ENCODE measurements at places on chromosomes 2 and 18.

DNA sequence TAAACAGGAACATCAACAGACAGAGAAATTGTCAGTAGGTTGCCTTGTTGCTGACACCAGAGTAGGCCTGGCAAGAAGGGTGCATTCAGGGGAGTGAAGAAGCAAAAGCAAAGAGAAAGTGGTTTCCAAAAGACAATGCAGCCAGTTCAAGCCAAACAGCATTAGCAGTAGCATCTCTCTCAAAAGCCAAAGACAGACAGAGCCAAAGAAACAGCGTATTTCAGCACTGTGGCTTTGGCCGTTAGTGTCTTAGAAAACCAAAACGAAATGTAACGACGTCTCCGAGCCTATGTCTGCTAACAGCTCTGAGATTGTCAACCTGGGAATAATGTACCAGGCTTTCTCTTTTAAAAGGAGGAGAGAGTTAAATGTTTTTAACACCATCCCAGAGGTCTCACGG, 178.6 kb downstream of the NRP2 start:
- no peak for DNase-seq

GRCh38 chr18:4908328-4908727, 288.7 kb downstream of the AKAIN1 start:
- DNase-seq = no peak

GRCh38 chr18:62338446-62339105, 13.5 kb downstream of the TNFRSF11A start:
- DNase-seq = no peak

DNA sequence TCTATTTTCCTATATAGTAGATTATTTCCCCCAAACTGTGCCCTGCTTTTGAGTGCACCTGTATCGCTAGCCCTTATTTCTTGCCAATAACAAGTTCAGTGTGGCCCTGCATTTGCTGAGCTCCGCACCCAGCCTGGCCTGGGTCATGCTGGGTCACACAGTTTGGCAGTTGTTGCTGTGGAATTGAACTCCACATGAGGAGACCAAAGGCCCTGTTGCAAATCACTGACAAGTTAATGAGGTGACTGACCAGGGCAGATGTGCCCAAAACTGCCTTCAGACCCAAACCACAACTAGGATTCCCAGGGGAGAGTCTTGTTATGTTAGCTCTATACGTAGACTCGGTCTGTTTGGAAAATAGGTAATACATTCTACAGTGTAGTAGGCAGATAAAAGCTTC, 31.0 kb downstream of the COL4A4 start:
- no peak for DNase-seq

DNA sequence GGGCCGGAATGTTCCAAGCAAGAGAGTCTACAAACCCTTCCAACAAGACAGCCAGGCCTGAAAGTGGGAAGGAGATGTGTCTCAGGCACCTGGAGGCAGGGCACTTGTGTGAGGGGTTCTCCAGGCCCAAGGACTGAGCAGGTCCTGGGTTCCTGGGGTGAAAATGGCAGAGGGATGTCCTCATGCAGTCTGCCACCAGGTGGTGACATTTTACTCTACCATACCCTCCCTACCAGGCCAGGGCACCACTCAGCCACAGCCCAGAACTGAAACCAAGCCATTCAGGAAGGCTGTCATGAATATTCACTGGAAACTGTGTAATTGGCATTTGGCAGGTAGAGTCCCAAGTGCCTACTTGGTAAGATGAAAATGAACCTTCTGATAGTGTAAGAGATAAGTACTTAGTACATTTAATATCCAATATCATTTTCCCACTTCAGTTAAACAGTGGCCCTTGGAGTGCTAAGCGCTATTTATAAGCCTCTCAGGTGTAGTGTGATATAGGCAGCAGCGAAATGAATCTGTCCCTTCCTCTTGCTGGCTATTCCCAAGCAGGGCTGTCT, 185.1 kb downstream of the MYO5B start:
- no peak for DNase-seq

DNA sequence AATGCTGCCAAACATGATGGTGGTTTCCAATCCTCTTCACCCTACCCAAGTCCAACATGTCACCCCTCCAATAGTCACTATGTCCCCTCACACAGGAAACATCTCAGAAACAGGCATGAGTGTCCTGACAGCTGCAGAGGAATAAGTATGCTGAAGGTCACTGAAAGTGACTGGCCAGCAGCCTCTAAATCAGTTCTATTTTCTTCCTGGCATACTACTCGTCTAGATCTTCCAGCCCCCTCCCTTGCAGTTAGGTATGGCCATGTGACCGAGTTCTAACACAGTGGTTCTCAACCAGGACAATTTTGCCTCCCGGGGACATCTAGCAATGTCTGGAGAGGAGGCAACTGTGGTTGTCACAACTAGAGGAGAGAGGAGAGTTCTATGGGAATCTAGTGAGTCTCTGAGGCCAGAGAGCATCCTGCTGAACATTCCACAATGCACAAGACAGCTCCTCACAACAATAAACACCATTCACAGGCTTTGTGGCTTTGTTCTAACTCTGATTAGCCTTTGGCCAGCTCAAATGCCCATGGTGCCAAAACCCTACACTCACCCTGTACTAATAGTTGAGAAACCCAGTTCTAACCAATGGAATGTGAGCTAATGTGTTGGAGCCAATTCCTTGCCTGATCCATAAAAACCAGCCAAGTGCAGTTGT, 12.6 kb upstream of the ID2 start:
- DNase-seq = no peak
